ENCODE measurements at places on chromosomes 7 and 10.
A peak's percentile ranks its signal among the peaks of the same experiment; 100 is the strongest.

DNA sequence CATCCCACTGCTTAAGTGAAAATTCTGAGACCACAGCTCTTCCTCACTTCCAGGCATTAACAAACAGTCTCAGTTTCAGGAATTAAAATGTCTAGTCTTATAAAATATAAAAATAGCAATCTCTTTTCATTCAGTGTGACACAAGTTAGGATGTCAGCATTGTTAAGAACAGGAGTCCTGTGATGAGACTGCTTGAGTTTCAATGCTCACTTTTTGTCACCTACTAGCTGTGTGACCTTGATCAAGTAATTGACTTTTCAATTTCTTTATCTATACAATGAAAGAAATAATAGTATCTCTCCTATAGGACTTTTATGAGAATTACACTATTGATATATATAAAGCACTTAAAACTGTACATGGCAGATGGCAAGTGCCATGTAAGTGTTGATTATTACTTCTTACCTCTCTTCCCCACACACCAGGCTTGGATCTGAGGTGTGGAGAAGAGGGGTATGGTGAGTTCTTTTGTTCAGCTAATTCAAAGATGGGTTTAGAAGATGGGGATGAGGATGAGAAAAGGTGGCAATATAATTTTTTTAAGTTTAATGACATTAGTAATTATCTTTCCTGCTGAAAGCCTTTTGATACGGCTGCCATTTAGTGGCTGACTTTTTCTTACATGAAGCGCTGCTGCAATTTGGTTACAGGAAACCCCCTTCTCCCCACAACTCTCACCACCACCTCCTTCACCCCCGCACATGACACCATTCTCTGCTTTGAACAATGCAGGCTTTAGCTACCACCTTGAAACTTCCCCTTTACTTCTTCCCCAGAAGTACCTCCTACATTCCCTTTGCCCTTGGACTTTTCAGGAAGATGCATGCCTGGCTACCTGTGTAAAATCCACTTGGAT lies 20.8 kb upstream of the HYAL4 start:
- H3K27me3 ChIP-seq: no peaks in the 10 kb centered on the region
- no peak for DNase-seq
- H3K4me3 ChIP-seq: no peak overlapping the region
- H3K36me3 ChIP-seq: no peaks in the 10 kb centered on the region
- H3K4me1 ChIP-seq: no peaks in the 10 kb centered on the region

- H3K27ac ChIP-seq: no peak overlapping the region
- peaks cover 28% of the 10 kb centered on the region for H3K4me1 ChIP-seq
- H3K36me3 ChIP-seq: no peaks in the 10 kb centered on the region
- no peak overlapping the region for H3K4me3 ChIP-seq
- no peak for DNase-seq
- no peaks in the 10 kb centered on the region for H3K27me3 ChIP-seq
Observed at GRCh38 chr7:132965951-132966350, 115.9 kb downstream of the CHCHD3 start.

DNA sequence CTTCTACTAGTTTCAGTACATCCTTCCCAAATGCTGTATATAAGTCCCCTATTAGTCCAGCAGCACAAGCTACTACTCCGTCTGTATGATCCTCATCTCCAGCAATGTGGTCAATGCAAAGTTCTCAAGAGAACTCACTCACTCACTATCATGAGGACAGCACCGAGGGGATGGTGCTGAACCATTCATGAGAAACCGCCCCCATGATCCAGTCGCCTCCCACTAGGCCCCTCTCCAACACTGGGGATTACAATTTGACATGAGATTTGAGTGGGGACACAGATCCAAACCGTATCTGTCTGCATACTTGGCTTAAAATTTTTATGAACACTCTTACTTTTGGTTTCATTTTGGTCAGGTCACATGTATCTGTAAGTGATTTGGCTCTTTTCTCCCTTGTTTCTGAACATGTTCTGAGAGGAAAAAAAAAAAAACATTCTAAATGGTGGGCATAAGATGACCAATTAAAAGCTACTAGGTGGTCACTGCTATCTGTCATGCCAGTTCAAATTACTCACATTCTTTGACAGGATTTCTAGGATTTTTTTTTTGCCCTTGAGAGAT lies 60.1 kb downstream of the ZNF783 start:
- peak overlapping the region; percentile 79 for H3K27ac ChIP-seq
- H3K4me1 ChIP-seq: peaks cover 21% of the 10 kb centered on the region
- no peaks in the 10 kb centered on the region for H3K36me3 ChIP-seq
- DNase-seq: no peak

DNA sequence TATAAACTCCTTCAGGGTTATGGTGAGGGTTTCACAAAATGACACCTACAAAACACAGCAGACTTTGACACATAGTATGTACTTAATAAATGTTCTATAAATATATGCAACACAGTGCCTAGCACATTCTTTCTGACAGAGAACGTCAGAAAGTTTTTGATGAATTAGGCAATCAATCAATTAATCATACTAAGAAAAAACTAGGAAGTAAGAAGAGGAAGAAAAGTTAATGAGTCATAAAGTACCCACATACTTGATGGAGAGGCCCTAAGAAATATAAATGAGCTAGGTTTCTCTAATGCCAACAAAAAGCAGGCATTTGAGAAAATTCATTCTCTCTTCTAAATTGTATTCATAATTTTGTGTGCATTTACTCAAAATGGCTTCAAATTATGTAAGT lies 192.7 kb upstream of the VWC2 start:
- no peak overlapping the region for H3K4me3 ChIP-seq
- H3K27ac ChIP-seq: no peak overlapping the region
- no peaks in the 10 kb centered on the region for H3K27me3 ChIP-seq
- H3K36me3 ChIP-seq: no peaks in the 10 kb centered on the region
- no peaks in the 10 kb centered on the region for H3K4me1 ChIP-seq

- no peak overlapping the region for H3K4me3 ChIP-seq
- no peaks in the 10 kb centered on the region for H3K4me1 ChIP-seq
- no peaks in the 10 kb centered on the region for H3K36me3 ChIP-seq
- no peak overlapping the region for H3K27ac ChIP-seq
Observed at GRCh38 chr10:85787881-85788280, 578.7 kb downstream of the GRID1 start.
